ENCODE measurements at places on chromosomes 4 and X.
A peak's percentile ranks its signal among the peaks of the same experiment; 100 is the strongest.

GRCh38 chr4:147740176-147740575, 8.3 kb downstream of the ARHGAP10 start:
- DNase-seq, result no peak

DNA sequence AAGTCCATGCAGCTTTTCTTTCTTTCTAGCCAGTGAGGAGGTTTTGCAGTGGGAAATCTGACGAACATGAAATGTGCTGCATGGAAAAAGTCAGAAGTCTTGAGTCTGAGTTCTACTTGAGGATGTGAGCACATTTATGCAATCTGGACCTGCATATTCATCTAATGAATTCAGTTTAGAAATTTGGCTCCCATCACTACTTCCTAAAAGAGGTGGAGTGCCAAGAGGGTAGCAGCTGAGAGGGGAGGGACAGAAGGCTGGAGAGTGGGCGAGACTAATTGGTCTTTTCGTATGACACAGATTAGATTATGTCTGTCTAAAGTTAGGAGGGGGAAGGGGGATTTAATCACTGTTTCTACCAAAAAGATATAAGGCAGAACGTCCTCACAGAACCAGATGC, 535.9 kb downstream of the IQCM start:
- DNase-seq, result no peak

GRCh38 chrX:102744307-102744706, 23.8 kb downstream of the GPRASP3 start:
- DNase-seq, result no peak

DNA sequence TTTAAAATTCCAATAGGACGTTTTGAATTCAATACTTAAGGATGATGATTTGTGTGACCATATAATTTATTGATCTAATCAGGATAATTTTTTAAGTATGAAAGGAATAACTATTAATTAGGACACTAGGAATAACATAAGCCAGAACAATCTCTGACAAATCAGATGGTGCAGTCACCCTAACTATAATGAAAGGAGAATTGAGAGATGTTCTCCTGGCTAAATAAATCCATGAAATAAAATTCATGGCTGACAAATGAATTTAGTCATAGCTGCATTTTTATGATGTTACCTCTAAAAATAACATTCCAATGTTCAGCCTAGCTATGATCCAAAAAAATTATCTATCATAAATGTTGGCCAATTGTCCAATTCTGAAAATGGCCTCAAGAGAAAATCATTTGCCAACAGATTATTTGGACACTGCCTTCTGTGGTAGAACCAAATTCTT, 190.6 kb upstream of the NEIL3 start:
- DNase-seq, result no peak

GRCh38 chr4:168781926-168782325, 228.1 kb downstream of the CBR4 start:
- DNase-seq, result no peak

DNA sequence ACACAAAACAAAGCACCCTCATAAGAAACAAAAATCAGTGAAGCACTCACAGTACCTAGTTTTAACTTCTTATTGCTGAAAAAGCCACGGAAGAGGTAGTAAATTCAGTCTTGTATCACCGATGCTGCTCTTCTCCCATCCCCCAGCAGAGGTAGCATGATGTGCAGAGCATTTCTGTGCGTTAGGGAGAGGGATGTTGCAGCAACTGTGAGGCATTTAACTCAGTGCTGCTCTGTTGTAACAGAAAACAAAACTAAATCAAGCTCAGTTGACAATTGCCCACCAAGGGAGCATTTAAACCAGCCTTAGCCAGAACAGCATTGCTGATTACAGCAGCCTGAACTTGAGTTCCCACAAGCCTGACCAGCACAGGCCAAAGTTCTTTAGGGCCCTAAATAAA, 1279.7 kb upstream of the ADGRL3 start:
- no peak for DNase-seq

GRCh38 chrX:3697701-3698279, 15.7 kb downstream of the PRKX start:
- no peak for DNase-seq

GRCh38 chrX:139204898-139205667, 325.5 kb upstream of the F9 start:
- peak; percentile 85 for DNase-seq

DNA sequence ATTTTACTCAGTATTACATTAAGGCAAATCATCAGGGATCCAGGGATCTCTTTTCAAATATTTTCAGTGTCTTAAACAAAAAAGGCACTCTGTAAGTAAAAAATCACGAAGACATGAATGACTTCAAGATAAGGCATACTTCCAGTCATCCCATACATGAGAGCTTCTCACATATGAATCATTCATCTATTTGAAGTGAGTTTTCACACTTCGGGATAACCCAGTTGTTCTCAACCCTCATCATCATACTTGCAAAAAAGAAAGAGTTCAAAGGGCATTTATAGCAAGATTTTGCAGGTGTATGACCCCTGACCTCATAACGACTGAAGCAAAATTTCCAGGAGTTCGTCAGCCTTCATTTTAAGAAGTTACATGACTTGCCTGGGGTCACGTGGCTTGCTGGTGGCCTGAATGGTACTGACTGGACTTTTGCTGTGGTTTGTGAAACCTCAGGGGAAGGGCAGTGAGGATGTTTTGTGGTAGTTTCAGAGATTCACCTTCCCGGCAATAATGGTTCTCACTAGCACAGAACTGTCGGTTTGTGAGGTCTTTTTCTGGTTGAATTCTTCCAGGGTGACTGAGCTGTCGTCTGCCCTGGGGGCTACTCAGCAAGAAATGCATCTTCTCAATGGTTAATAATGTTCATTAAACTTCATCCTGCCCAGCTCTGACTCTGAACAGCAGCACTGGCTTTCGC, 115.8 kb upstream of the SHISA3 start:
- no peak for DNase-seq

- DNase-seq, result no peak
These were observed 10.4 kb downstream of the ACOT9 start for GRCh38 chrX:23732704-23733103.

GRCh38 chr4:20681271-20681670, 19.0 kb upstream of the PACRGL start:
- no peak for DNase-seq

- no peak for DNase-seq
These were observed 83.8 kb downstream of the FHDC1 start for GRCh38 chr4:153019906-153020305.

GRCh38 chr4:5824227-5824626, 68.7 kb downstream of the CRMP1 start:
- no peak for DNase-seq

DNA sequence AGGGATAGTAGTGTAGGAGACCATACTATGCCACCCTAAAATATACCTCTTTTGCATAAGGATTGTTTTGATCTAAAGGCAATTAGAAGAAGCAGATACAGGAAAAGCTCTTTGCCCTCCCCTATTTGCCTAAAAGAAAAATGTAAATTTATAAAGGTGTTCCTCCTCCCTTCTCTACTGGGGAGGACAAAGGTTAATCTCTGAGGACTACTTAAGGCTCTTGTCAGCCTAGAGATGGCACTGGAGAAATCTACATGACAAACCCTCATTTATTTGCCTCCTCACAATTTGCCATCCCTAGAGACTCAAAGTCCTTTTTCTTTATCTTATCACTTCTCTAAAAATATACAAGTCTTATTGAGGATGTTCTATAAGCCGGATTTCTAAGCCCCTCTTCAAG, 1021.8 kb downstream of the STPG2 start:
- DNase-seq, result no peak

DNA sequence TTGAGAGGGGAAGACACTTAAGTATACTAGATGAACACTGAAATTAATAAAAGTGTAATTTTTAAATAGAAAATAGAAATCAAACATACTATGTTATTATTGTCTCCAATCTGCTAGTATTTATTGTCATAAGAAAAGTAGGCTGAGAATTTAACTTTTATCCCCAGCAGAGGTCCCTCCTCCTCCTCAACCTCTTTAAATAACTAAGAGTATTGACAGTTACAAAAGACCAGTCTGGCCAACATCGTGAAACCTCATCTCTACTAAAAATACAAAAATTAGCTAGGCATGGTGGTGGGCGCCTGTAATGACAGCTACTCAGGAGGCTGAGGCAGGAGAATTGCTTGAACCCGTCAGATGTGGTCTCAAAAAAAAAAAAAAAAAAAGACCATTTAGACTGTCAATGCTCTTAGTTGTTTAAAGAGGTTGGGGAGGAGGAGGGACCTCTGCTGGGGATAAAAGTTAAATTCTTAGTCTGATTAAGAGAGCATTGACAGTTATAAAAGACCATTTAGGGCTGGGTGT, 4.2 kb downstream of the SLC30A9 start:
- no peak for DNase-seq

DNA sequence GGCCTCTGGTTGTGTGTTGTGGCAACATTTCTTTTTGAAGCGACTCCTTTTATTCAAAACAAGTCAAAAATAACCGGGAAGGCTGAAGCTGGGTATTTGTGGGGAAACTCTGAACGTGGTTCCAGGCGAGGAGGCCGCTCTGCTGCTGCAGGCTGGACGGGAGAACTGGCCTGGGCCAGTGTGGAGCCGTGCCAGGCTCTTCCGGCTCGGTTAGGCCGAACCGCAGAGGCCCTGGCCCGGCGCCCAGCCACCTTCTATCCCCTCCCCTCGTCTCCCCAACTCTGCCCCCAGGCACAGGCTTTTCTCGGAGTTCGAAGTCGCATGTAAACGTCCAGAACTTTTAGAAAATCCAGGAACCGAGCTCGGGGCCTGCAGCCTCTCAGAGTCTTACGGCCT, 2.4 kb upstream of the BCOR start:
- DNase-seq, result peak; percentile 91

- peak; percentile 85 for DNase-seq
These were observed 64.5 kb downstream of the CDS1 start for GRCh38 chr4:84647312-84647884.

- DNase-seq, result peak; percentile 30
These were observed 79.1 kb downstream of the MID1IP1 start for GRCh38 chrX:38880296-38880854.

DNA sequence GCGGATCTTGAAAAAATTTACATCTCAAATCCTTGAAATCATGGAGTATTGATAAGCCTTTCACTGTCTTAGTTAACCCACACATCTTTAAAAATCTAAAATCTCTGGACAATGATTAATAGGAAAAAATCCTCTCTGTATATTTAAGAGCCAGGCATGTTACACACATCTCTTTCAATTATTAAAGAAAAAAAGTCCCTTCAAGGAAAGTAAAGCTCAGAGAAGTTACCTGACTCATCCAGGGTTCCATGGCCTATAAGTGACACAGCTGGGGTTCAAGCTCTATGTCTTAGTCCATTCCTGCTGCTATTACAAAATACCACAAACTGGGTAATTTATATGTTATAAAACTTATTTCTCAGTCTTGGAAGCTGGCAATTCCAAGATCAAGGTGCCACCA, 14.2 kb upstream of the FGF16 start:
- DNase-seq, result no peak

DNA sequence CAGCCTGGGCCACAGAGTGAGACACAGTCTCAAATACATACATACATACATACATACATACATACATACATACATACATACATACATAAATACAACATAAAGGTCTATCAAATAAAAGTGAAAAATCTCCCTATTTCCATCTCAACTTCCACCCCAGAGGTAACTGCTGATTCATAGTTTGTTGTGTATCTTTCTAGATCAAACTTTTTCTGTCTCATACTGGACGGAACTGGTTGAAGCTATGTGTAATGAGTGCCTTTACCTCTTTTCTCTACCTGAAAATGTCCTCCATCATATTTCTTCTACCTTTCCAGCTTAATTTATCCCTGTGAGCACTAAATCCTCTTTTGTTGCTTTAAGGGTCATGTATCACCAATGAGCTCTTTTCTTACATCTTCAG, 102.5 kb downstream of the HDAC8 start:
- DNase-seq, result no peak

DNA sequence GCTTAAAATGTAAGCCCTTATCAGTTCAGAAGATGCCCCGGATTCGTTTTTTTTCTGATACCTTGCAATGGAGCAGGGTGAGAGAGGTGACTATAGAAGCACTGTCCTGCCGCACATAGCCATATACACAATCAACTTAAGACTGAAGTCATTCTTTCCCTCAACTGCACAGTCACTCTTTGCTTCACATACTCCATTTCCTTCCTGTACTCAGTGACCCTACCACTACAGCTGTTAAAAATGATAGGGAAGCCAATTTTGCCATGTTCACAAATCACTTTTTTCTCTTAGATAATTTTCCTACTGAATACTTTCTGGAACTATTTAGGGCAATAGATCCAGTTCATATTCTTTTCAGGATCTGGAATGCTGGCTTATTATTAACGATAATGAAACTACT, 300.0 kb downstream of the ANK2 start:
- DNase-seq, result no peak

DNA sequence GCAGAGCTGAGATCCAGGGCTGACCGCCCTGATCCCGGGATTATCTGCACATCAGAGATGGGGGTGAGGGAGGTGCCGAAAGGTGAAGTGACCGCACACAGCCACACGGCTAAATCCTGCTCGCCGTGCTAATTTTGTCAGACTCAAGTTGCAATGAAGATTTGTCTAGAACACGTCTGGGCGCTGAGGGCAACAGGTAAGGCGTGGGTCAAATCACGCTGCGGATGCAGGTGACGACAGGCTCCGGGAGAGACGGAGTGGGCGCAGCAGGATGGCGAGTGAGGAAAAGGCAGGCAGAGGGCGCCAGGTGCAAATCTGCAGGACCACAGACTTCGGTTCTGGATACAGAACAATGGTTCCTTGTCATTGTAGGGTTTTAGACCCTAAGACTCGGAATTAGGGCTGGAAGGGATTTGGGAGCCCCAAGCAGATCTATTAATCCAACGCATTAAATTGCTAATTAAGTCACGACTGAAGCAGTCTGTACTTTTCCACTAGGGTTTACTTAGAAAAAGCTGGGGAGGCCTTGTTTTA, 1.9 kb upstream of the TBC1D14 start:
- DNase-seq, result no peak

DNA sequence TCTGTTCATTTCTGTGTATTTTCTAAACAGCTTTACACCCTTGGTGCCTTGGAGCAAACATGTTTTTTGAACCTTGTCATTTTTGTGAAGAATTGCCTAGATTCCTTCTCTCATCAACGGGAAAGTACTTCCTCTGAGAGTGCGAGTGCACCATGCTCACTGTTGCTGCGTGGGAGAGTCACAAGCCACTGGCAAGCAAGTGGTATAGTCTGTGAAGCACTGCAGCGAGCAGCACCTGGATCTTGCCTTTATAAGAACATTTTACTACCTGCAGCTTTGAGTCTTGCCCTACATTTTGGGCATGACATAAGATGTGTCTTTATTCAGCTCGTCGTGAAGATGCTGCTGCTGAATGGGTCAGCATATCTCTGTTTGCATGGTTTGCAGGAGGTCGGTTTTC, 44.9 kb downstream of the HADH start:
- DNase-seq, result no peak

DNA sequence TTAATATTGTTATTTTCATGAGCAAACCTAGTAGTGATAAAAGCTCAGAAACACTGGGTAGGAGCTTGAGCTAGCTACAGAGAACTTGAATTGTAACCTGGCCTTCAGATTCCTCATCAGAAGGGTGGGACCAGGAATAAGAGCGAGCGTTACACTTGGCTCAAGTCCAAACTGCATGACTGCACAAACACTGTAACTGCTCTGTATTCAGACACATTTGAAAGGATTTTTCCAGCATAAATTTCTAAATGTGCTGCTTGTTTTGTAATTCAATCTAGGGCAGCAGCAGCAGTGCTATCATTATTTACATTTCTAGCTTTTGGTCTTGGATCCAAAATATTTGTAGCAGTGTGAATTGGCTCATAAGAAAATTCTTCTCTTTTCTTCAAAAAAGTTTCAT, 133.0 kb upstream of the TMLHE start:
- DNase-seq, result peak; percentile 11

All from RPMI8226 (cell line).